Activated naive CD4-positive, alpha-beta T cell treated with anti-CD3 and anti-CD28 coated beads, Interleukin-2, amount 10 ng/mL, durations not matched to agents 5 hours and 36 hours (primary cell): ENCODE measurements at places on chromosomes 1 and 21. TPM values are rescaled to one million over a fixed set of nuclear protein-coding genes. Genes with fewer than 3 reads are reported as not detected.

Gene CYP4Z1
- total RNA-seq: not detected

Gene RBP7
- not detected for total RNA-seq

Gene PDPN
- total RNA-seq: not detected

Gene LDLRAP1
- 86.3 TPM for total RNA-seq

Gene AMY1C
- total RNA-seq: not detected

Gene UBE2U
- total RNA-seq: not detected
